ENCODE measurements at places on chromosomes 4 and X.

DNA sequence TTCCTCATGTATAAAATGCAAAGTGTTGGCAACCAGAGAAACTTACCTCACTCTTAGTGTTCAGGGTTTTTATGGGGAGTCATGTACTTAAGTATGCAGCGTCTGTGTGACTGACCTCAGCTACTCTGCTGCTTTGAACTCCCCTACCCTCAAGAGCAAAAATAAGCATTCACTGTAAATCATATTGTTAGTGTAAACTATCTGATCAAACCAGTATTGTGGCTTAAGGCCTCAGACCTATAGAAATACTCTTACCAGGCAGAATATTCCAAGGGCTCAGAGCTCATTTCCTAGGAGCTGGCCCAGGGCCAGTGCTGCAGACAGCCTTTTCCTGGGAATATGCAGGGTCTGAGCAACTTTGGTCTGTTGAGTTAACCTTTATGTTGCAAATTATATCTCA lies 453.1 kb downstream of the CCSER1 start:
- DNase-seq = no peak

- no peak for DNase-seq
These were observed 905.0 kb downstream of the RAB28 start for GRCh38 chr4:12579172-12579571.

DNA sequence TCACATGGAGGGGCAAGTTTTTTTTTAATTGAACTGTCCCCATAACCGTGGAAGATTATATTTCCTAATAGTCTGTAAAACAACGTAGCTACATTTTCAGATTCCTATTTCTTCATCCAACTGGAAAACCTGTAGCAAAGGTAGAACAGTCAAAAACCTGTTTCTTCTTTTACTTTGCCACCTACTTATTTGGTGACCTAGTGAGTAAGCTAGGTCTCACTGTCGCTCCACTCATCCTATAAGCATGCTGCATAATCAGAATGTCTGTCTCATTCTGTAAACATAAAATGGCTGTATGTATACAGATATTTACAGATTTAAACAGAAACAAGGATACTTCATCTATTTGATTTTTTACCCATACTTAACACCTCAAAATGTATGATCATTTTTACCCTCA lies 20.4 kb downstream of the MAML3 start:
- no peak for DNase-seq

DNA sequence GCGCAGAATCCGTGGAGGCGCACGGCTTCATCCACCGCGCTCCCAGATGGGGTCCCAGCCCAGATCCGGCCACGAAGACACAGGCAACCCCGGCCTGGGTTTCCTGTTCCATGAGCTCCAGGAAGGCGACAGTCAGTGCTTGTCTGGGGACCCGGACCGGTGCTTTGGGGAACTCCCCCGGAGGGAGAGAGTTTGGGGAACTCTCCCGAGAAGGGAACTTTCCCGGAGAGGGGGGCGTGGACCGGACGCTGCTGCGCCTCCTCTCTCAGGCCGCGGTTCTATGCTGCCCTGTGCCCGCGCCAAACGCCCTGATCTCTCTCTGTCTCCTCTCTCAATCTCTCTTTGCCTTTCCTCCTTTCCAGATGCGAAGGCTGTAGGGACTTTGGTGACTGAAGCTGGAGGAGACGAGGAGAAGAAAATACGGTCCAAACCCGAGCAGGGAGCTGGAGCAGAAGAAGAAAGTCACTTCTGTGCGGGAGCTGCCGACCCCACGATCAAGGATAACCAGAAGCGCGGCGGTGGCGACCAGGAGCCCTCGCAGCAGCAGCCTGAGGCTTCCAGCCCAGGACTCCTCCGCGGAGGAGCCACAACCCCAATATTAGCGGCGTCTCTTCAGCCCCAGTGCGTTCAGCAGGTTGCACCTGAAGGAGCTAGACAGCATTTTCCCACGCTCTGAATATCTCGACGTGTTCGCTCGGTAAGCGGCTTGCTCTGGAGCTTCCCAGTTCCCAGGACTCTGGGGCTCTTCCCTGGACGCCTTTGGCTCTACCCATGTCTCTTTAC lies 47.6 kb upstream of the NKAP start:
- DNase-seq = no peak

DNA sequence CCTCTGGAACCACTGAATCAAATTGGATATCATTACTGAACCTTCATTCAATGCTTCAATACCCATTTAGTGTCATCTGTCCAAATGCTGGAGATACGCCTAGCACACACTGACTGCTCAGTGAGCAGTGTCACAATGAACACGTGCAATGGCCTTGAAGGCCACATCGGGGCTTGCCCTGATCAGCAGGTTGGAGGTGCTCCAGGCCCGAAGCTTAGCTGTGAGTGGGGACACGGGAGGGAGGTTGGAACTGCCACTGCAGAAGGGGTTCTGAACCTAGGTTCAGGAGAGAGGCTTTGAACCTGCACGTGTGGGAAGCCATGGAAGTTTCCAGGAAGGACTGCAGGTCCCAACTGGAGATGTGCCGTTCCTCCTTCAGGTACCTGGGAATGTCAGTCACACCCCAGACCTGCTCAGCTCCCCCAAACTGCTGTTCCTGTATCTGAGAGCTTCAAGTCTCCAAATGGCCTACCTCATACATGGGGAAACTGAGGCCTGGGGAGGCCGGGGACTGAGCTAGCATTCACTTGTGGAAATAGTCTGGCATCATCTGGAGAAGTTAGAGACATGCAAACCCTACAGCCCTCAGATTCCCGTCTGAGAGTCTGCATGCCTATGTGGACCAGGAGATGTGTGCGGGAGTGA lies 1.9 kb upstream of the WAS start:
- DNase-seq = no peak

- no peak for DNase-seq
These were observed 3.2 kb downstream of the MAOB start for GRCh38 chrX:43878906-43879526.

DNA sequence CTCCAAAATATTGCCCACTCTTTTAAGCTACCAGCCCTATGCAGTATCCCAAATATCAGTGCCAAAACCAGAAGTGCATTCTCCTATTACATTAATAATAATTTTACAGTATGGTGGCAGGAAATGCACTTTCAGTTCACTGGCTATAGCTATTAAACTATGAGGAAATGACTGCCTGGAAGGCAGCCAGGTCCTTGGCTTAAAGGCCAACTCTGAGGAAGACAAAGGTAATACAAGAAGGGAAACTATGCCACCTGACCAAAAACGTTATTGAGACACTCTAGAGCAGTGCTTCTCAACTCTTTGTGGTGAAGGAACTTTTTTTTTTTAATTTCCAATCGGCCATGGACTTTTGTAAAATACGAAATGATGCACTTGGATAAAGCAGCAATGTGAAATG lies 133.6 kb upstream of the VAMP7 start:
- no peak for DNase-seq
